ENCODE measurements at places on chromosomes 7 and 10.

- no peak for DNase-seq
Observed at GRCh38 chr10:35700487-35700882, 58.4 kb upstream of the FZD8 start.

DNA sequence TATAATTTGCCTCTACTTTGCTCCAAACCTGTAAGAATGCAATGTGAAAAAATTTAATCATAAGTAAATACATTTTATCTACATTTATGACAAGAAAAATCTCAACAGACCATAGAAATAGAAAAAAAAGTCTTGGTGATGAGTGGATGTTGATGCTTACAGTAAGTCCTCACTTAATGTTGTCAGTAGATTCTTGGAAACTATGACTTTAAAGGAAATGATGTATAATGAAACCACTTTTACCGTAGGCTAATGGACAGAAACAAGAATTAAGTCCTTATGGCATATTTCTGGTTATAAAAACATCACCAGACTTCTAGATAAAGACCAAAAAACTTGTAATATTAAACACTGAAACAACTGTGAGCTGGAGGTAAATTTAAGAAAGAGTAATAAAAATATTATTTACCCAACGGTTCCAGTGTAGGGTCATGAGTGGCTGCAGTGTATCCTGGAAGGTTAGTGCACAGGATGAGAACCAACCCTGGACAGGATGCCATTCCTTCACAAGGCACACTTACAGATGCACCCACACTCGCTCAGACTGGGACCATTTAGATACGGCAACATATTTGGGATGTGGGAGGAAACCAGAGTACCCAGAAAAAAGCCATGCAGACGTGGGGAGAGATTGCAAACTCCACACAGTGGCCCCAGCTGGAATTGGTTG, 76.3 kb downstream of the GLCCI1 start:
- no peak for DNase-seq

DNA sequence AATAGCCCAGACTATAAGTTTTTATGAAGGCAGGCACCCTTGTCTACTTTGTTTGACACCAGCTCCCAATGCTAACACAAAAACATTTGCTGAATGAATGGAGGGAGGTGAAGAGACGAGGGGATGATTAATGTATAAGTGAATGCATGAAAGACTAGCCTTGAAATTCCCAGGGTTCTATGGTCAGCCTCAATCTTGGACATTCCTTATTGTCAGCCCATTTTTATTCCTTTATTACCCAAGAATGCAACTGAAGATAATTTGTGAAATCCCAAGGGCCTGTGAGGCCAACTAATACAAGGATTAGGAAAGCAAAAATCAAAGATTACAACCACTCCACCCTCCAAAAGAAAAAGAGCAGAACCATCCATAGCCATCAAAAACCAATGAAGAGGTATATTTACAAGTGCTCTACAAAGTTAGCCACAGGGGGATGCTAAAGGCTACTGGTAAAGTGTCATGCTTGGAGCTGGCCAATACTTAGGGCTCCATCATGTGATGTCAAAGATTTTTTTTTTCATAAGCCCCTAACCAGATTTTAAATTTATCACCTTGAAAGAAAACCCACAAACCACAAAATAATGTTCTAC, 40.0 kb upstream of the ASAH2 start:
- DNase-seq = no peak

GRCh38 chr10:44713307-44713706, 197.8 kb upstream of the TMEM72 start:
- DNase-seq = no peak

- DNase-seq = peak; percentile 20
Observed at GRCh38 chr10:122461367-122461728, at the start of gene HTRA1. TSS of gene HTRA1 (plus strand) at chr10:122461553. CDS start at chr10:122461653, 100 bp downstream.

DNA sequence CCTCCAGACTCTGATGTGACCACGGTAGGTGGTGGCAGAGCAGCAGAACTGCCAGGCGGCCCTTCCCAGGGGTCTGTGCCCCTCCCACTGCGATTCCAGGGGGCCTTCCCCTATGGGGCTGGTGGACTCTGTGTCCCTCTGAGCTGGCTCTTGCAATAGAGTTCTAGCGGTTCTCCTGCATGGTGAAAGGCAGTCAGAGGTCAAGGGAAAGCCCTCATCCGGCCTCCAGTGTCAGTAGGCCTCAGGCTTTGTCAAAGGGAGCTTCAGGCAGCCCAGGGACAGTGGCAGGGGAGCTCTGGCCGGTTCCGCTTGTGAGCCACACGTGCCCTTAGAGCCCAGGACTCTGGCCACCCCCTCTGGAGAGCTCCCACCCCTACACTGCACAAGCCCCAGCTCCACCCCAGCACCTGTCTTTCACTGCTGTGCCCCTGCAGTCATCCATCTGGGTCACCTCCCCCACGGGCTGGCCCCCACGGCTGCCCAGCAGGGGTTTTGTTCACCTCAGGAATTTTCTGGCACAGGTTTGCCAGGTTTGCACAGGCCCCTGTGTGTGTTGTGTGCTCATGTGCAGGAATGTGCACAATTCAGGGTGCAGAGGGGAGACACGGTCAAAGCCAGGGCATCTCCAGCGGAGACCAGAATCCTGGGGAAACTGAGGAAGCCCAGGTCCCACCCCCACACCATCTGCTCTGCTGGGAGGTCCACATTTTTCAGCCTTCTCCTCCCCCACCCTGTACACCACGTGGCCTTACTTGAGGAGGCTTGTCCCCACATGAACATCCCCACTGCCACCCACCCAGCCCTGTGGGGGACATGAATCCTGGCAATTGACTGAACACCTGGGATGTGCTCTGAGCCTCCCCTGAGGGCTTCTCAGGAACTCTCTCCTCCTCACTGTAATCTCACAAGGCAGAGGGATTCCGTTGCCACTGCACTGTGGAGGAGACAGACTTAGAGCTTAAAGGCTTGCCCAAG, 23.8 kb downstream of the C10orf105 start:
- no peak for DNase-seq
